ENCODE measurements at places on chromosomes 16 and 17.

GRCh38 chr16:86573646-86574508, 4.5 kb upstream of the FOXL1 start:
- no peak for DNase-seq

DNA sequence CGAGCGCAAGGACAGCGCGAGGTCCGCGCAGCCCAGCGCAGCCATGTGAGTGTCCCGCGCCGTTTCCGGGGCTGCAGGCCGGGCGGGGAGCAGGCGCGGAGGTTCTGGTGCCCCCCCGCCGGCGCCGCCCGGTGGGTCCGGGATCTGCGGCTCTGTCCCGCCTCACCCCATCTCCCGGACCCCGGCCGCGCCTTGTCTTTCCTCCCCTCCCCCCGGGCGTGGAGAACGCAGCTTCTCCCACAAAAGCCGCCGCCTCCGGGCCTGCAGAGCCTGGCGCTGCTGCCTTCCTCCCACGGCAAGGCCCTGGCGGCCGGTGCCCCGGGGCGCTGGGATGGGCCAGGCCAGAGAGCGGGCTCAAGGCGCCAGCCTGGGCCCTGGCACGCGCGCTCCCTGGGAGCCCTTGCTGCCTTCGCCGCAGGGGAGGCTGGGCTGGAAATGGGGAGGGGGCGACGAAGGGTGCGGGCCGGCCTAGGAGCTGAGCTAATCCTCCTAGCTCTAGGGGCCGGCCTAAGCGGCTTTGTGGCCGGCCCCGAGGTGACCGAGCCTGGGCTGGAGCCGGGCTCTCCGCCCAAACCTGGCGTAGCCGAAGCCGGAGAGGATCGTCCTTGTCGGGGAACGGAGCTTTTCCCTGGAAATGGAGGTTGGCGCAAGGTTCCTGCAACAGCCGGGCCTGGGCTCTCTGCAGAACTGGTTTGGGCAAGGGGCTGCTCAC, 397 bp downstream of the RIPOR1 start:
- DNase-seq: no peak

GRCh38 chr16:4649744-4650442, 25.3 kb downstream of the MGRN1 start:
- no peak for DNase-seq

GRCh38 chr16:85250147-85250463, 137.8 kb upstream of the CIBAR2 start:
- no peak for DNase-seq

- DNase-seq: no peak
Observed at GRCh38 chr16:23048164-23048563, 101.1 kb downstream of the USP31 start.

- no peak for DNase-seq
Observed at GRCh38 chr17:43679911-43680310, 18.2 kb upstream of the MEOX1 start.

DNA sequence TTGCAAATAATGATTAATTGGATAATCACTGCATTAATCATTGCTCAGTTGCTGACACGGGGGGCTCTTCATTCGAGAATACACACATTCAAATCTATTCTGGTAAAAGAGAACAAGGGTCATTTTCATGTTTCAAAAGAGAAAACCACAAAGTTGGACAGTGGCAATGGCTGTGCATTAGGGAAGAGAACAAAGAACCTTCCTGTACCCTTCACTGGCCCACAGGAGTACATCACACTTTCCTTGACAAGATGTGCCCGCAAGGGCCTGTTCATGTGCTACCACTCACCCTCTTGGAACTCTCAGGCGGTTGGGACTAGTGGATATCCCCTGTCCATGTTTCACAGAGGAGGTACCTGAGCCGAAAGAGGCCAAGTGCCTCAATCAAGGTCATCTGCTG, 223.2 kb downstream of the ZFHX3 start:
- no peak for DNase-seq

DNA sequence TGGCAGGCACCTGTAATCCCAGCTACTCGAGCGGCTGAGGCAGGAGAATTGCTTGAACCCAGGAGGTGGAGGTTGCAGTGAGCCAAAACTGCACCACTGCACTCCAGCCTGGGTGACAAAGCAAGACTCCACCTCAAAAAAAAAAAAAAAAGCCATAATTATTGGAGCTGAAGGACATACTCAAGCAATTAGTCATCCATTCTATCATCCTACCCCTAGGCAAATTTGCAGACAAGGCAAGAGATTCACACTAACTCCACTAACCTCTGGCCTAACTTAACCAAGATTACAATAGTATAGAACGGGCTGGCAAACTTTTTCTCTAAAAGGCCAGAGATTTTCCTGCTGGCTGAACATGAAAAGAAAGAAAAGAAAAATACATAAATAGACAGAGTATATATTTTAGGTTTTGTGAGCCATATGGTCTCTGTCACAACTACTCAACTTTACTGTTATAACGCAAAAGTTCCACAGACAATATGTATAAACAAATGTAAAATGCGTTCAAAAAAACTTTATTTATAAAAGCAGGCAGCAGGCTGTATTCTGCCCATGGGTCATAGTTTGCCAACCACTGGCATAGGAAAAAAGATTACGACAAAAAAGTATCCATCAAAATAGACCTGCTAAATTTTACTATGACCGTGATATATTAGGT, 29.7 kb downstream of the BRIP1 start:
- no peak for DNase-seq

DNA sequence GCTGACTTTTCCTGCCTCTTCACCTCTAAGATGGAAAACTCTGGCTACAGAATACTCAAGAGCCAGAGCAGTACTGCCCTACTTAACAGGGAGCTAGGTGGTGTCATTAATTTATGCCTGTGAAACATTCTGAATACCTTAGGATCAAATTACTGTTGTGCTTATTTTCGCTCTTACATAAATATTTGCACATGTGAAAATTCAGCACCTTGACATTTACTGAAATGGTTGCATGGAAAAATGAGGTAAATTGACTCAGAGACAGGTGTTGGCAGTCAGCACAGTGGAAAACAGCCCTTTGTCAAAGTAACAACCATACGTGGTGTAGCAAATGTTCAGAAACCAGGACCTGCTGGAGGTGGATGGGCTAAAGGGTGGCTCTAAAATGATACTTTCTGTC, 193.6 kb downstream of the CDH8 start:
- no peak for DNase-seq

DNA sequence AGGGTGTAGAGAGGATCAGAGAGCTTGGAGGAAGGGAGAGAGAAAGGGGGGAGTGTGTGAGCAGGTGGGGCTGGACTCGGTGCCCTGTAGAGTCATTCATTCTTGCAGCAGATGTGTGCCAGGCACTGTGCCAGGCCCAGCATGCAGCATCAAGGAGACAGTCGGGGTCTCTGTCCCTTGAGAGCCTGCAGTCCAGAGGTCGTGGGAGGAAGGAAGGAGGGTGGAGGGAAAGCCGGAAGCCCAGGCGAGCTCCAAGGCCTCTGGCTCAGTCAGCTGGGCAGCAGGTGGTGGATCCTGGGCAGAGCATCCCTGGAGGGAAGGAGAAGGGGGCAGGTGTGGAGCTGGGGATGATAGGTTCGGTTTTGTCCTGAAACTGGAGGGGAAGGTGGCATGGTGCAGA, 27.5 kb downstream of the EPN2 start:
- DNase-seq: no peak

- peak; percentile 68 for DNase-seq
Observed at GRCh38 chr17:45221081-45222013, at the start of gene FMNL1. TSS of gene FMNL1 (plus strand) at chr17:45221885. CDS start at chr17:45222125, 240 bp downstream.

DNA sequence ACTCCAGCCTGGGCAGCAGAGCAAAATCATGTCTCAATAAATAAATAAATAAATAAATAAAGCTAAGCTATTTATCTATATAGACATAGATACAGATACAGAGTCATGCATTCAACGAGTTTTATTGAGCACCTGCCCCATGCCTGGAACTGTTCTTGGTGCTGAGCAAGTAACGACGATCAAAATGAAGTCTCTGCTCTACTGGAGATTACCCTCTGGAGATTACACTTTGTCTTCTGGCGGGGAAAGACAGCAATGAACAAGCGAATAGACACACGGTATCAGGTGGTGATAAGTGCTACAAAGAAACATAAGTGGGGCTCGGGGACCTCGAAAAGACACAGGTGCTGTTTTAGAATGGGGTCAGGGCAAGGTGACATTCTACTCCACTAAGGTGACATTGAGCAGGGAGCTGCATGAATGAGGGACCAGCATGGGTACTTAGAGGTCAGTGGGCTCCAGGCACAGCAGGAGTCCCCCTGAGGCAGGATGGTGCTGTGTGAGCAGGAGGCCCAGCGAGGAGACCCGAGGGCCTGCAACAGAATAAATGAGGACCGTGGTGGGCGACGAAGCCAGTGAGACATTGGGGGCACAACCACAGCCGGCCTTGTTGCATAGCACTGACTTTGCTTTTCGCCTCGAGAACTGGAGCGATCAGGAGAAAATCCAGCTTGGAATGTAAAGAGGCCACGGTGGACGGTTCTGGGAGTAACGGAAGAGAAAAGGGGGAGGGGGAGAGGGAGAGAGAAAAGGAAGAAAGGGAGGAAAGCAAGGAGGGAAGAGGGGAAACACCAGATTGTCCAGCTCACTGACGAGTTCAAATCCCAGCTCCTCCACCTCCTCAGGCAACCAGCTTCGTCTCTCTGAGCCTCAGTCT, 42.4 kb upstream of the MEAK7 start:
- no peak for DNase-seq

- DNase-seq: no peak
Observed at GRCh38 chr17:9115214-9116191, 94.2 kb downstream of the NTN1 start.

DNA sequence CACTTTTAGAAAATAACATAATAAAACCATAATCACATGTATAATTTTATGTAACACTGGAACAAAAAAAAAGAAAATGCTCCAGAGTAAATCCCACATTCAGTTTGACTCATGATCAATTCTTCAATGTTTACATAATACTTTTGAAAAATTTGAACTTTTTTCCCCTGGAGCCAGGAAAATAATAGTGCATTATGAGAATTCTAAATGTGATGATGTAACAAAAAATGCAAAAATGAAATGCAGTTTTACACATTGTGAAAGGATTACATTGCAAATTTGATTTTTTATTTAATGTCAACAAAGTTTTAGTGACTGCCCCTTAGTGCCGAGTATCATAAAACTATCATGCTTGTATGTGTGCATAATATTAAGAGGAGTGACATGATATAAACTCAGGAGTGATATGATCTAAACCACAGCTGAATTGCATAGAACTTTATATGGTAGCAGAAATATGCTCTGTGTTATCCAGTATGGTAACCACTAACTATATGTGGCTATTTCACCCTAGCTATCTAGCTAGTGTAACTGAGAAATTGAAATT, 238.2 kb downstream of the CDH8 start:
- DNase-seq: no peak

- no peak for DNase-seq
Observed at GRCh38 chr16:15644267-15644961, 1.5 kb upstream of the MARF1 start.

- DNase-seq: no peak
Observed at GRCh38 chr17:28136923-28137322, 94.4 kb downstream of the NLK start.

GRCh38 chr17:64097196-64097936, 32.6 kb downstream of the ERN1 start:
- no peak for DNase-seq

DNA sequence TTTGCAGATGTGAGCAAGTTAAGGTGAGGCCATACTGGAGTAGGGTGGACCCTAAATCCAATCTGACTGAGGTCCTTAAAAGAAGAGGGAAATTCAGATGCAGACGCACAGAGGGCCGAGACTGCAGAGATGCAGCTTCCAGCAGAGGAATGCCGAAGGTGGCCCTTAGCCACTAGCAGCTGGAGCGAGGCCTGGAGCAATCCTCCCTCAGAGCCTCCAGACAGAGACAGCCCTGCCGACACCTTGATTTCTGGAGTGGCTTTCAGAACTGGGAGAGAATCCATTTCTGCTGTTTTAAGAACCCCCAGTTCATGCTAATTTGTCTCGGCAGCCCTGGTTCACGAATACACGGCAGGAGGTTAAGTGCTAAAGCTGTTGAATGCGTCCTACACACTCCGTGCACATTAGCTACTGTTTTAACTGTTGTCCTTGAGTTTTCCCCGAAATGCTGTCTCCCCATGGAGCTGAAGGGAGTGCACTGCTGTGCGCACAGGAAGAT, 135.5 kb downstream of the IRF8 start:
- no peak for DNase-seq

- no peak for DNase-seq
Observed at GRCh38 chr16:66364117-66364958, 2.2 kb upstream of the CDH5 start.

DNA sequence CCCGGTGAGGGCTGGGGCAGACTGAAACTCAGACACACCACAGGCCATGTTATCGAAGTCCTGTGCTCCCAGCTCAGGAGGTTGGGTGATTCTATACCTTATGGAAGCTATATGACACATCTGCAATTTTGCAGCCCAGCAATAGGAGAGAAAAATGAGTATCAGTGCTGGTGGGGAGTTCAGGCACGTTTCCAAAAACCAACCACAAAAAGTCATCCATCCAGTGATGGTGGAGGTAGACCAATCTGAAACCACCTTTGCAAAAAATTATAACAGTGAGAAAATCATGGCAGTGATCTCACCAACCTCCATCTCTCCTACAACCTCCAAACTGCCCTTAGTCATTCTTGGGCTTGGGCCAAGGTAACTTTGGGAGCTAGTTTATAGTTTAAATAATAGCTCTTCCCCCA, 327.9 kb downstream of the SLC39A11 start:
- DNase-seq: no peak

DNA sequence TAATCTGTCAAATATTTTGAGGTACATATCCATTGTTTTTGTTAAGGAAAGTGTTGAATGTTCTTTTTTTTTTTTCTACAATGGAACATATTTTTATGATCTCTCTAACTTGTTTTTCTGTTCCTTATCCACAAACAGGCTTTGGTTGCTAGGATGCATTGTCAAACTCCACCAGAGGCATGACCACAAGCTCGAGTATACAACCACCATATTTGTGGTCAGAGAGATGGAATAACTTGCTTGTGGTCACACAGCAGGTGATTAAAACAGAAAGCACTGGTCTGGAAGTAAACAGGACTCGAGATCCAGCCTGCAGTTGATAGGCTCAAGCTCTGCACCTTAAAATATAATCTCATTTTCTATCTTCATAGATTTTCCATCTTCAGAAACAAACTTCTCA, 105.8 kb upstream of the ADAMTS18 start:
- DNase-seq: no peak

GRCh38 chr17:83106056-83106588, 26.7 kb downstream of the METRNL start:
- no peak for DNase-seq
